ENCODE measurements at places on chromosomes 7 and 10.

- DNase-seq, result no peak
Measured at GRCh38 chr10:93473804-93474472, 8.2 kb downstream of the MYOF start.

GRCh38 chr7:3605222-3605621, 304.2 kb downstream of the SDK1 start:
- DNase-seq, result no peak

DNA sequence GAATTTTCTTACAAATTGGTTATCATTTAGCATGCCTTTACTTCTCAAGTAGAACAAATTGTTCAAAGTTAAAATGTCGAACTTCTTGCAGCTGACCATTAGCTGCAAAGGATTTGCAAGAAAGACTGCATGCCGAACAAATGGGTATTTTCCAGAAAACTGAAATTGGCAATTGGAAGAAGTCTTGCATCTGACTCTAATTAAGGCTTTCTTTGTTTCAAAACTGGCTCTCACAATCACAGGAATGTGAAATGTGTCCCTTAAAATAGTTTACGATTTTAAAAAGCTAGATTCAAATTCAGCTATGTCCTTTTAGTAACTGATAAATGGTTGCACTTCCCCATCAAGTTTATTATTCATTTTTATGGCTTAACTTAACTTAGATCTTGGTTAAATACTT, 207.9 kb downstream of the ARL4A start:
- DNase-seq, result no peak

GRCh38 chr10:96460316-96460715, 53.4 kb downstream of the TLL2 start:
- DNase-seq, result no peak

DNA sequence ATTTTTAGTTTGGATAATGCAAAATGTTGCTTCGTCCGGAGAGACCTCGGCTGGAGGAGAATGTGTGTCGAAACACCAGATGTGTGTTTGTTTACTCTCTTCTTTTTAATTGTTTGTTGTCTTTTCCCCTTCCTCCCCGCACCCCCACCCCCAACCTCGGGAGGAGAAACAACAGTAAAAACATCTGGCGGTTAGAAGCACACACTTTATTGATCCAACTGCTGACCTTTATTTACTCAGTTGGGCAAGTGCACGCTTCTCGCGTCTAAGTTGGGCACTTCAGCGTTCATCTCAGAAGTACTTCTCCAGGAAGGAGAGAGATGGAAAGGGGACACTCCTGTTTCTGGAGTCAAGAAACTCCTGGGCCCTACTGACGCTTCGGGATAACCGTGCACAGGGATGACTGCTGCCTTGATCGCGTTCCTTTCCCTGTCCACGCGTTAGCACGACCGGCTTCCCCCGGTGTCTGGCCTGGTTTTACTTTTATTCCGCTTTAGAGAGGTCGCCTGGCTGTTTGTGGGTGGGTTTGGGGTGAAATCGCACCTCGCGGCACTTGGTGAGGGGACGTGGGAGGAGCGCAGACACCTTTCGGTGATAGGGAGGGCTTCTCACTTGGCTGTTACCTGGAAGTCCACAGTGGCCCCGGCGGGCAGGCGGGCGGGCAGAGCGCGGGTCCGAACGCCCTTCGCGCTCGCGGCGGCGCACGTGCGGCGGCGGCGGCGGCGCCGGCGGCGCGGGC, 168.3 kb upstream of the PPP1R3A start:
- DNase-seq, result no peak

- DNase-seq, result no peak
Measured at GRCh38 chr10:111007486-111007885, 69.3 kb upstream of the ADRA2A start.

DNA sequence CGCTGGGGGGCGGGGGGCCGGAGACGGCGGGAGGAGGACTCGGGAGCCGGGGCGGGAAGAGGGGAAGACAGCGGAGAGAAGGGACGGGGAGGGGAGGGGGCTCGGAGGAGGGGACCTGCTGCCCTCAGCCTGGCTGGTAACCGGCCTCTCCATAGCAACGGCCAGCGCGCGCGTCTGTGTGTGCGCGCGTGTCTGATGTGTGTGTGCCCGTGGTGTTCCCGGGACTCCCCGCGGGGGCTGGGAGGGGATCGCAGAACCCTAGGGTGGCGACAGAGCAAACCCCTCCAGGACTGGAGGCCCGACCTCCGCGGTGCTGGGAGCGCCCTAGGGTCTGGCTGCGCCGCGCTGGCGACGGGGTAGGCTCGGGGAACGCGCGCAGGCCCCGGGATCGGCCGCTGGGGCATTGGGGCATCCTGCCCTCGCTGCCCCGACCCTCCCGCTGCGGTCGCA, 356.3 kb downstream of the DNAJB6 start:
- DNase-seq, result no peak

DNA sequence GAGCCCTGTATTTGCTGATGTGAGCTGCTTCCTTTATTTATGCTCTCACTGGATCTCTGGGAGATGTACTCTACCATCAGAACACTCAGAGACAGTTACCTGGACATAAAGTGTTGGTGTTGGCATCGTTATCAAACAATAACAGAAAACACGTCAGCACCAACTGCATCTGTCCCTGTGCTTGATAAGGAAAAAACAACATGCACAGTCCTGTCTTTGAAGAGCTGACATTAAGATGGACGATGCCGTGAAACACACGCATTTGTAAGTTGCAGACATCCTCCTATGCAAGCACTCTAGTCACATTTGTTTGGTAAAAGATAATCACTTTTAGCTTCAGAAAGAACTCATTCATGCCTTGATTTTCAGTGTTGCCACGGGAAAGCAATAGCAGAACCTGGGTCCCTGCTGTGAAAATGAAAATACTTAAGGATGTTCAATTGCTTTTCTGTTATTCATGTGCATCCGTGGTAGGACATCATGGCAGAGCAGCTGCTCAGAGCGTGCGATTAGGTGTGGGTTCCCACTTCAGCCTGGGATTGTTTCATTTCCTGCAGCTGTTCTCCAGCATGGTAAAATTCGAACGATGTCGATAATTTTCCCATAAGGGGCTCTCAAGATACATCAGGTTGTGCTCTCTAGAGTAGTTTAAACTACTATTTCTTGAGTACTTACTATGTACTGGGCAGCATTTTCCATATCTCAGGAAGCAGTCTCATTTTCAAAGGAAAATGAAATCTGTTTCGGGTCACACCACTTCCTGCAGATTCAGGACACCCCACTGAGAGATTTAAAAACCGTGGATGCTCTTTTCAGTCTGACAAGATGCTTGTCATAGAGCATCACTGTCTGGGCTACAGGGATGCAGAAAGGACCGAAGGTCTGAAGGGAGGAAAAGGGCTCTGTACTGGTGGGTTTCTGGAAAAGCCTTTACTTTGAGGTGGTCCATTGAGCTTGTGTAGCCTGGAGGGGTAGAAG, 248.7 kb downstream of the CAMK1D start:
- DNase-seq, result no peak

DNA sequence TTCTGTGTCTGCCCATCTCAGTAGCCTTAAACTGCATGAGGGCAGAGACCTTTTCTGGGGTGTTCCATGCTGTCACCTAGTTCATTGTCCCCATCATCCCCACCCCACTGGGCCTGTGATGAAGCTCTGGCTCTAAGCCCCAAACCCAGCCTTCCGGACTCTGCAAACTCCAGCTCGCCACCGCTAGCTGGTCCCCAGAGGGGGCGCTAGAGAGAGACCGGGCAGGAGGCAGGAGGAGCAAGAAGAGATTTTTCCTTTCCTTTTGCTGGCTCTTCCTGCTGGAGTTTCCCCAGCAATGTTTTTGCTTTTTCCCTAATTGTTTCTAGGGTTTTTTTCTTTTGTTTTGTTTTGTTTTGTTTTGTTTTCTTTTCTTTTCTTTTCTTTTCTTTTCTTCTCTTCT, 234.4 kb downstream of the TEX36 start:
- DNase-seq, result no peak

- no peak for DNase-seq
Measured at GRCh38 chr10:108868881-108869280, 1054.4 kb downstream of the XPNPEP1 start.

- no peak for DNase-seq
Measured at GRCh38 chr7:38905056-38905759, 3.8 kb downstream of the VPS41 start.

DNA sequence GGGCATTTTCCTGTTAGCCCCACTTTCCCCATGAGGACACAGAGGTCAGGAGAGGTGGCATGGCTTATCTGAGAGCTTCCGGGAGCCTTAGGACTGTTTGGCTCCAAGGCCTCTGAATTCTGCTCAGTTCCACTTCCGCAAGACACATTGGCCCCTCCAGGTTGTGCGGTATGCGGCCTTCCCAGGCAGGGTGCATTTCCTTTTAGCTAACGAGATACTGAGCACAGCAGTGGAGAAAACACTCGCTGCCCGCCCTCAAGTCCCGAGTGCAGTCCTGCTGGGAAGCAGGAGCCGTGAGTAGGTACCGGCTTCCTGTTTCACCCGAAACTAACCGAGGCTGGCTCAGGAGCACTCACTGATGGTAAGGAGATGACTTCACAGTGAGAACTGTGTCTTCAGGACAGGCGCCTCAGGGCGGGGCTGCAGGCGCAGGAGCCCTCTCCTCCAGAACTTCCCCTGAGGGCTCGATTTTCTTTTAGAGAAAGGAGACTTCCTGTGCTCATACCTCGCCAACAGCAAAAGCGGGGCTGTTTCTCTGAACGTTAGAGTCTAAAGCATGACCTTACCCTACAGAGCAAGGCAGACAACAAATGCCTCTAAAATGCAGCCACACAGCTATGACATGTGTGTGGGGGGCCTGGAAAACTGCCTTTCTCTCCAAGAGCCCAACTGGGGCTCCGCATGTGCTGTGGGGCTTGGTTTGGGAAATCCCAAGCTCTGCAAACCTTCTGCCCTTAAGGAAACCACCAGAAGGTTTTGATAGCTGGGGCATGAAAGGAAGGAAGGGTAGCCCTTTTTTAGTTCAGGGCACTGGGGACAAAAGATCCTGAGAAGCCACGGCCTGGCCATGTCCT, 25.9 kb downstream of the RGS10 start:
- no peak for DNase-seq

DNA sequence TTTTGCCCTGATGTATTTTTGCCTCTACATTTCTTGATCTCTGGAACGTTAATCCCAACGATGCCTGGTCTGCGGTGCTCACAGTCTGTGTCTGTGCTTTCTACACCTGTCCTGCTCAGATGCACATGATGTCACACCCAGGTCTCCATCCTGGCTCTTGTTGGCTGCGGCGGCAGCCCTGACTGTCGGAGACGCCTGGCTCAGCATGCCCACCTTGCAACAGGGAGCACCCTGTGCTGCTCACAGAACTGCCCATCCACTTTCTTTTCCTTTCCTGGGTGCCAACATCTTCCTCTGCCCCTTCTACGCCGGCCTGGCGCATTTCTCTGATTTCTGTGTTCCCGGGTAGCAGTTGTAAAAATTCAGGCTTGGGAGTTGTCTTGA, 106.2 kb downstream of the CUX1 start:
- DNase-seq, result no peak

GRCh38 chr7:16412274-16413254, 8.8 kb downstream of the CRPPA start:
- no peak for DNase-seq

- no peak for DNase-seq
Measured at GRCh38 chr7:37493810-37494209, 45.1 kb upstream of the ELMO1 start.

GRCh38 chr10:103712898-103713498, 142.4 kb downstream of the SH3PXD2A start:
- DNase-seq, result no peak

DNA sequence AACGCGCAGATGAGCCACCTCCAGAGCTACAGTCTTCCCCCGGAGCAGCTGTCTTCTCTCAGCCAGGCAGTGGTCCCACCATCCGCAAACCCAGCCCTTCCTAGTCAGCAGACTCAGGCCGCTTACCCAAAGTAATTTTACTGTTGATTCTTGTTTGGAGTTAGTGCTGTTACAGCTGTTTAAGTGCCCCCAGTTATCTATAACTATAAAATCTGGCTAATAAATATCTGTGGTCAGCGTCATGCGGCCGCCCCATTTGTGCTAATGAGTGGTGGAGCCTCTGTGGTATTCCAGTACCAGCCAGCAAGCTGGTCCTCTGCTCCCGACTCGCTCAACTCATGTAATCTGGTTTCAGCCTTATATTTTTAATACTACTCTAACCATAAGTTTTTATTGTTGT, 43.2 kb upstream of the TMEM236 start:
- DNase-seq, result no peak

GRCh38 chr7:33554046-33554445, 351.3 kb upstream of the BMPER start:
- DNase-seq, result no peak

GRCh38 chr10:108631332-108631731, 1292.0 kb downstream of the XPNPEP1 start:
- no peak for DNase-seq

- no peak for DNase-seq
Measured at GRCh38 chr10:117736655-117737054, 194.1 kb downstream of the EMX2 start.

- no peak for DNase-seq
Measured at GRCh38 chr10:6729071-6729774, 149.1 kb upstream of the PRKCQ start.

DNA sequence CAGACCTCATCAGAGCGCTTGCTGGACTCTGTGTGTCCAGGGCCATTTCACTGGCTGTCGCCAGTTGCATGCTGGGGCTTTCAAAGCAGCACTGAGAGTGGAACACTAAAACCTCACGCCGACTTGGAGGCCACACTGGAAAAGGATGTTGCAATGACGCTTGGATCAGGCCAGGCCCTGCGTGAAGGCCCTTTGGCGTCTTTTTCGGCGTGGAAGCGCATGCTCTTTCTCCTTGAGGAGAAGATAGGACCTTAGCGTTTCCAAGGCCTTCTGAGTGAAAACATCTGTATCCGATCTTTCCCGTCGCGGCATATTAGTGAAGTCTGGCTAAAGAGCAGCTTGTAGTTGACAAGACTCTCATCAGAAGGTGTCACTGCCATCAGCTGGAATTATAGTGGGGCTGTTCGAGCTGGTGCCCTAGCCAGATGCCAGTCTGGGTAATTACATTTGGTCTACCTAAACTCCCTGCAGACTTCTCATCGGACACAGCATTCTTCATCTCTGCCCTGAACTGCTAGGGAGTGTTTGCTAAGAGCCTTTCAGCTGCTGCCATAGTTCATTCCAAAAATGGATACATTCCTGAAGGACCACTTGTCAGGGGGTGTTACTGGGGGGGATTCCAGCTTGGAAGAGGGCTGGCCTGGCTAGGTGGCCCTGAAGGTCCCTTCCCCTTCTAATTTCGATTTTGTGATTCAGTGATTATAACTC, 167.7 kb upstream of the TCF7L2 start:
- no peak for DNase-seq

- no peak for DNase-seq
Measured at GRCh38 chr10:824497-824896, 107.0 kb downstream of the LARP4B start.

GRCh38 chr7:131325179-131325840, 2.4 kb upstream of the MKLN1 start:
- DNase-seq, result no peak

- DNase-seq, result no peak
Measured at GRCh38 chr7:129801882-129802281, 150.9 kb downstream of the UBE2H start.

DNA sequence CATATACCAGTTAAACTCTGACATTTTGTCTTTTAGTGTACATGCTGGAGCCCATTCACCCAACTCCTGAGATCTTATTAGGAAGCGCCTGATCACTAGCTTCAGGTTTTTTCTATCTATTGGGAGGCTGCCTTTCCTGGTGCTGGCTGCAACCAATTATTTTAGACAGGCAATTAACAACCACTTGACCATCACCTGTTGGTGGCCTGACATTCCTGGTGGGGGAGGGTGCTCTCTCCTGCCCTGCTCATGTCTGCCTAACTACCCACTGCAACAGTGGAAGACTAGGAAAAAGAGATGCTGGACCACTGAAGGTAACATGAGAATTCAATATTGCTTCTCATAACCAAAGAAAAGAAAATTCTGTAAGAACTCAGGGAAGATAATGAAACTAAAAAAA, 190.3 kb upstream of the GRM3 start:
- no peak for DNase-seq

All from esophagus squamous epithelium (tissue), 5 donors.